Stimulated activated CD4-positive, alpha-beta T cell treated with anti-CD3 and anti-CD28 coated beads, Interleukin-1b, Interleukin-23, amount 100 ng/mL, for 4 hours (primary cell): ENCODE measurements at places on chromosomes 6 and 20.

DNA sequence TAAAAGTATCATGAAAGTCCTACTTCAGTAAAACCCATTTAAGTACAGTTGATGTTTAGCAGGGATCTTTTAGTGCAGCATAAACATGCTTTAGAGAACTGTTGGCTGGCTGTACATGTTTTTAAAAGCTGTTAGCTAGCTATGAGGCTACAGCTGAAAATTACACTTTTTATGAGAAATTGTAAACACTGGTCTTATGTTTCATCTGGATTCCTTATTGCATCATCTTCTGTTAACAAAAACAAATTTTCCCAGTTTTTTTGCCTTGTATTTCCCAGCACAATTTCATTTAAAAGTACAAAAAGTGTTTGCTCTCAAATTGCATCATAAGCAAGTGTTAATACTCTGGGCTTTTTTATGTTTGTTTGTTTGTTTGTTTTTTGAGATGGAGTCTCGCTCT is 18.3 kb upstream of the HLA-E start:
- DNase-seq = no peak

DNA sequence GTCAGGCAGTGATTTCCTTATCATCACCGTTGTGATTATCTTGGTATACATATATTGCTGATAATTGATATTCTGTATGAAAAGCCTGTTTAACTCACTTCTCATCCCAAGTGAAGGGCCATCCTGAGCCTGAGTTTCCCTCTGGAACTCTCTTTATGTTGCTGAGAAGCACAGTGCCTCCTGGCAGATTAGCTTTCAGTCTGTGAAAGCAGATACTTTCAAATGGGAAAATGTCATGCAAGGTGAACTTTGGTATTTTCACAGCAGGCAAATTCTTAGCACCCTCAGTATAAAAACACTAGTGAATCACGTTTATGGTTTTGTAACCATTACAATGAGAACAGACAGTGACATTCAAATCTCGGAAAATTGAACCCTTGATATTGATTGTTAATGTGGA is 151.6 kb downstream of the PRIM2 start:
- no peak for DNase-seq

DNA sequence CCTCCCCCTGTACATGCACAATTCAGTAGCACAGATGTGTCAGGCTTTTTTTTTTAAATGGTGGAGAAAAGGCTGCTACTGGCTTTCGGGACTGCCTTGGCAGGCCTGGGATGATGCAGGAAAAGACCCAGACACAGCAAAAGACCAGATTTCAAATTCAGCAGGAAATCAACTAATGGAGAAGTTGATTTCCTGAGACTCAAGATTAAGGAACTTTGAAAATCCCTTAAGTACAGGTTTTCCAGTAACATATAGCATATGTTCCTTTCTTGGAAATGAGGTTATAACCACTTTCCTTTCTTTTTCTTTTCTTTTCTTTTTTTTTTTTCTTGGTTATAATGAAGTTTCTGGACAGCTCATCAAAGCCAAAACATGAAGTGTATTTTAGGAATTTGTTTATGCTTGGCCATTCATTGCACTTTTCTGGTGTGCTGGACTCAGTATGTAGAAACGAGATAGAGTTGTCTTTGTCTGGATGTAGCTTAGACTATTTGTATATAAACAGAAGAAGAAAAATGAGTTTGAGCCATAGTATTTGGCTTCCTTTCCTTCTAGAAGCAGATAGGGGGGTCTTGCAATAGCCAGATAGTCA is 119.4 kb downstream of the SASH1 start:
- no peak for DNase-seq

- no peak for DNase-seq
Measured at GRCh38 chr6:16092140-16092539, 36.7 kb upstream of the MYLIP start.

GRCh38 chr6:107941627-107942026 is 16.4 kb downstream of the SEC63 start:
- DNase-seq = no peak

DNA sequence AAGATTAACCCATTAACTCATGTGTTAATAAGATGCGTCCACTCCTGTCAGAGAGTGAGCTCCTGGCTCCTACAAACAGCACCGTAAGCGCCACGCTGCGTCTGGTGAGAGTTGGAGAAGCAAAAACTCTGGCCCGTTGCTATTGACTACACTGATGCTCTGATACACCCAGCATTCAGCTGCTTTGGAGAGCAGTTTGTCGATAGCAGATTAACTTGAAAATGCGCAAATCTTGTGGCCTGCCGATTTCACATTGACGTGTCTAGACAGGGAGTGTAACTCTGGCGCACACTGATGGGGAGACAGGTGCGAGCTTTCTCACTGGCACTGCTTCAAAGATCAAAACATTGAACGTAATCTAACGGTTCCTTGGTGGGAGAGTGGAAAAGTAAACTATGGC is 151.7 kb upstream of the RPS6KA2 start:
- DNase-seq = no peak

GRCh38 chr20:49569411-49570115 is 1.6 kb upstream of the PTGIS start:
- DNase-seq = no peak

- DNase-seq = no peak
Measured at GRCh38 chr6:2877960-2878359, 25.1 kb downstream of the SERPINB9 start.

GRCh38 chr6:133286765-133287164 is 45.6 kb downstream of the EYA4 start:
- DNase-seq = no peak

DNA sequence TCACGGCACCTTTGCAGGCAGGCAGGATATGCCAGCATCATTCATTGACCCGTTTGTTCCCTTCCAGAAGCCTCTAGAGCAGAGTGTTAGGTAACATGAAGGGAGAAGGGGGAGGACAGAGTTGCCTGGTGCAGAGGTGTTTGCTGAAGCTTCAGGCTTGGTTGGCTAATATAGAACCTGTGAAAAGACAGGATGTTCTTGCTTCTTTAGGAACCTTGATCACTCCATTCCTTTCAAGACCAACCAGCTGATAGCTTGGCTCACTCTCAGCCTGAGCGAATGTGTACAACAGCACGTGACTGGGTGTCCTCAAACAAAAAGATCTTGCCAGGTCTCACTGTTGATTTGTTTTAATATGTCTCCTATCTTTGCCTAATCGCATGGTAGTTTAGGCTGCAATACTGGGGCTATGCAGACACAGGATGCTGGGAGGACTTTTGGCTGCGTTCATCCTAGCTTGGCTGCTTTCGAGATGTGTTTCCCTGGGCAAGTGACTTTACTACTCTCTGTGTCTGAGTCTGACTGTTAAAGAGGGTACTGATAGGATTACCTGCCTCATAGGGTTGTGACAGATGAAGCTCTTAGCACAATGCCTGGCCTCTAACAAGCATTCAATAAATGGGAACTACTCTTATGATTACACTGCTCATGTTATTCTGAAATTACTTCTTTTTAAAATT is 16.0 kb downstream of the SHLD1 start:
- DNase-seq = no peak

- no peak for DNase-seq
Measured at GRCh38 chr6:157047951-157048350, 270.8 kb downstream of the ARID1B start.

- DNase-seq = no peak
Measured at GRCh38 chr20:39458452-39458851, 496.3 kb downstream of the DHX35 start.

DNA sequence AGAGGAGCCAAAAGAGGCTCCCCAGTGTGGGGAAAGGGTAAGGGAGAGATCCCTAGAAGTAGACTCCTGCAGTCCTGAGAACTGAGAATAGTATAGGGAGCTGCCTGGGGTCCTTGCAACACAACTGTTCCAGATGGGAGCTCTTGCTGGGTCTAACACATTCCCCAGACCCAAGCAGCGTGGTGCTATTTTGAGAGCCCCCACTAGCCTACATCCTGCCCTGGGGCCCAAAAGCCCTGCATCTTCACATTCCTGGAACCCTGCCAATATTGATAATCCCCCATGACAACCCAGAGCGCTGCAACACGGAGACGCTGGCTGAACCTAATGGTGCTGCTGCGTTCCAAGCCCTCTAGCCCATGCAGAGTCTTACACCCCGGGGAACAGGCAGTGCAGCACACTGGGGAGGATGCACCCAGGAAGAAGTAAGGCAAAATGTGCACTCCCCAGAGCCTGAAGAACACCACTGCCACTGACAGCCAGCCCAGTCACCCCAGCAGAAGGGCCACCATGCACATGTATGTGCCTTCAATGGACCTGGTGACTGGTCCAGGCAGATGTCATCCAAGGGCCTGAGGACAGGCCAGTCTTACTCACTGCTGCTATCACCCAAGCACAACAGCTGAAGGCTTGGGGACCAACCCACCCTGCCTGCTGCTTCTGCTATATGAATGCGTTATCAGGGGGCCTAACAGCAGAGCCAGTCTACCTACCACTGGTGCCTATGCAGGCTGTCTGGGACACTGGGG is 7.0 kb upstream of the RNF217 start:
- no peak for DNase-seq

GRCh38 chr6:15966000-15966520 is 162.8 kb upstream of the MYLIP start:
- no peak for DNase-seq

GRCh38 chr20:59055302-59055701 is 12.7 kb upstream of the PRELID3B start:
- no peak for DNase-seq

GRCh38 chr20:48766205-48766604 is 61.6 kb downstream of the PREX1 start:
- DNase-seq = no peak

DNA sequence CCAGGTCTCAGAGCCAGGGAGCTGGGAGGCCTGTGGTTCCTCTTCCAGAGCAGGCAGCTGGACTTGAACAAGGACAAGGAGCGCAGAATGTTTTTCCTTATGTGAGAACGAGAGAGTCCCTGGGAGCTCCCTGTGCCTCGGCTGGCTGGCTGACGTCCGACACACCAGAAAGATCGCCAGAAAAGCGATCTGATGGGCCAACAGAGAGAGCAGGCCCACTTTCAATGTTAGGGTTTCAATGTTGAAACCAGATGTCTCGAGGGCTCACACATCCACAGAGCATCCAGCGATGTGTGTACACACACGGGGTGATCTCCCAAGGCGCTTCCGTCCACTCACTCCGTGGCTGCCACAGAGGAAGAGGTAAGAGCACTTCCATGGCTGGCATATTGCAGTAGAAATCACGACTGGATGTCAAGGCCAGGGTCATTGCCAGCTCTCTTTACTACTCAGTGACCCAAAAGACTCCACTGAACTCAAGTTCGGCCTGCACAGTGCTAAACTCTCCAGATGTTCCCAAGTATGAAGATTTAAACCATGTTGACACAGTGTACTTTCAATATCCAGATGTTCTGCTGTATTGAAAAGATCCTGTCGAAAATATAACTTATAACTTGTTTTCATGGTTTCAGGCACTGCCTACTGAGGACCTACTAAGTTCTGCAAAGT is 70.8 kb upstream of the FOXC1 start:
- no peak for DNase-seq

GRCh38 chr20:60170116-60170515 is 211.9 kb downstream of the CDH26 start:
- DNase-seq = no peak

DNA sequence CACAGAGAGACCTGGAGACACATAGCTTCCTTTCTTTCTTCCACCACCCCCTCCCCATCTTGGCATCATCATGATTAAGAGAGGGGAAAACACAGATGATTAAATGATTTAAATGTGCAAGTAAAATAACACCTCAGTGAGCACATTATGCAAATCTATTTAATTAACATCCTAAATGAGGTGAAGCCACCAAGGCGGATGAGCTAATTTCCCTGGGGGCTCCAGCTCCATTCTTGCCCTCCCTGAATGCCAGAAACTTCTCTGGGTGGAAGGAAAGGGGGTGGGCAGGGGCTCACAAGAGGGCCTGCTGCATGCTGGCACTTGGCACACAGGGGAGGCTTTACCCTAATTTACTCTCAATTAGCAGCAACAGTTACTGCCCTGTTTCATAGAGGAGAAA is 32.5 kb upstream of the TGM2 start:
- DNase-seq = no peak

DNA sequence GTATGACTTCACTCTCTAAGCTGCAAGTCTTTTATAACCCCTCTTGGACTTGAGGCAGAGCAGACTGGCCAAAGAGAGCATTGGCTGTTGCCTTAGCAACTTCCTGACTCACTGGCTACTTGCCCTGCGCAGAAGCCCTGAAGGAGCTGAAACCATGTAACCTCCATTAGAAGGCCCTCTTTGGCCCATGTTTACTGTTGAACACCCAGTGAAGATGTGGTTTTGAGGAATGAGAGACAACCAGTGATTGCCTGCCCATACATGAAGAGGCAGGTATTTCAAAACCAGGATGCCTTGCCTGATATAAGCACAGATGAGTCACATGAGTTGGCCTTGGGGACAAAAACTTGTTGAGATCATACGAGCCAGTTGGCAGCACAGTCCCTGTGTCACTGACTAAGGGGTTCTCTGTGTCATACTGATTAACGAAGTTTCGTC is 182.5 kb downstream of the EDN1 start:
- no peak for DNase-seq

DNA sequence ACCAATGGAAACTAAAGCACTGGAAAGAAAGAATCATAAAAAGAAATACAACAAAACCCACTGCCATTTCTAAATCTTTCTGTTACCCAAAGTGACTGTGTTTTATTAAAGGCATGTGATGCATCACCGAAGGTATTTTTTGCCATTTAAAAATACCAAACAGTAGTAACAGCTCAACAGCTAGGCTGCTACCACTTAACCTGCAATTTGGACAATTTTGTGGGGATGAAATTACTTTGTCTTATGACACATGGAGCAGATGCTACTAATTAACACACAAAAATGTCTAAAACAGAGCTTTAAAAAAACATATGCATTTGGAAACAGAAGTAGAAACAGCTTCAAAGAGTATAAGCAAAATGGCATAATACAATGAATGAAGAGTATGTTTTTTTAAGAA is 97.4 kb downstream of the ATXN1 start:
- no peak for DNase-seq

DNA sequence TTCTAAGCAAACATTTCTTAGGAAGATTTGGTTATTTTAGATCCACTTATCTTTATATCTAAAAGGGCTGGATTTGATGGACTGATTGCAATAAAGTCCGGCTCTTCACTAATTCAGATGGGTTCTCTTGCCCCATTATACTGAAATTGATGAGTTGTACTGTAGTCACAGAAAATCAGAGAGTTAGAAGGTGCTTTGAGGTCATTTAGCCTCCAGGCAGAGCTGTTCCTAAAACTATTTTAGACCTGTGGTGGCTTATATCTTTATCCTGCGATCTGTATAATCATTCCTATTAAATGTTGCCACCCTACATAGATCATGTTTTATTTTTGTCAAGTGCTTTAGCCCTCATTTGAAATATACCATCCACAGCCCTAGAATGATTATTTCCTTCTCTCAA is 61.3 kb upstream of the ATXN1 start:
- DNase-seq = no peak
